ENCODE measurements at places on chromosomes 7 and 10.
A peak's percentile ranks its signal among the peaks of the same experiment; 100 is the strongest.

DNA sequence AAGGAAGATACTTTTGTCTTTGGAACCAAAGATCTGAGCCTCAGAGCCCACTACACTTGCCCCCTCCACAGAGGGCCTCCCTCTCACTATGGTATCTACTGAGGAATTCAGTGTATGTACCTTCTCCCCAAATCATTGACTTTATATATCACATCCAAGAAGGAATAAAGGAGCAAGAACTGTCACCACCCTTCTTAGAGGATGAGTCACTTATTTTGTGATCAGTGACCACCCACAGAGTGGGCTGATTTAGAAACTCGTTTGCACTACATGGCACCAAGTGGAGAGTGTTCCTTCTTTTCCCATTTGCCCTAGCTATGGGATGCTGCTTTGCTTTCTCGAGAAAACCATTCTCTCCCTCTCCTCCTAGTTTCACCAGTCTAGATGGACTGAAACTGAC lies 5.7 kb downstream of the TMEM243 start:
- DNase-seq = peak; percentile 63

- no peak for DNase-seq
Observed at GRCh38 chr7:67341153-67341768, 344.6 kb downstream of the TYW1 start.

GRCh38 chr7:69272101-69272500 lies 326.2 kb upstream of the AUTS2 start:
- no peak for DNase-seq

DNA sequence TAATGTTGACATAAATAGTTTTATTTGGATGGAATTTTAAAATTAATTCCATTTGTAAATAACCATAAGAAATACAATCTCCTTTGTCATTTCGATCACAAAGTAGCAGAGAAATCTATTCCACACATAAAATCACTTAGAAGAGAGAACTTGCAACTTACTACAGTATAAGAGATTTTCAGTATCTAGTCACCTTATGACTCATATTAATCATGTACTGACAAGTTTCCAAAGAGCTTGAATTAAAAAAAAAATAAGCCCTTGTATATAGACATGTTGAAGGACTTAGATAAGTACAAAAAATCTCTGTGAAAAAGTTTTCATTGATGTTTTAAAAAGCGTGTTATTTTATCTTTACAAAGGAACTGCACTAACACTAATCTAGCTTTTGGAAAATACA lies 207.1 kb upstream of the ETV1 start:
- peak; percentile 2 for DNase-seq

- peak; percentile 75 for DNase-seq
Observed at GRCh38 chr10:50577681-50578350, 45.9 kb downstream of the SGMS1 start.

DNA sequence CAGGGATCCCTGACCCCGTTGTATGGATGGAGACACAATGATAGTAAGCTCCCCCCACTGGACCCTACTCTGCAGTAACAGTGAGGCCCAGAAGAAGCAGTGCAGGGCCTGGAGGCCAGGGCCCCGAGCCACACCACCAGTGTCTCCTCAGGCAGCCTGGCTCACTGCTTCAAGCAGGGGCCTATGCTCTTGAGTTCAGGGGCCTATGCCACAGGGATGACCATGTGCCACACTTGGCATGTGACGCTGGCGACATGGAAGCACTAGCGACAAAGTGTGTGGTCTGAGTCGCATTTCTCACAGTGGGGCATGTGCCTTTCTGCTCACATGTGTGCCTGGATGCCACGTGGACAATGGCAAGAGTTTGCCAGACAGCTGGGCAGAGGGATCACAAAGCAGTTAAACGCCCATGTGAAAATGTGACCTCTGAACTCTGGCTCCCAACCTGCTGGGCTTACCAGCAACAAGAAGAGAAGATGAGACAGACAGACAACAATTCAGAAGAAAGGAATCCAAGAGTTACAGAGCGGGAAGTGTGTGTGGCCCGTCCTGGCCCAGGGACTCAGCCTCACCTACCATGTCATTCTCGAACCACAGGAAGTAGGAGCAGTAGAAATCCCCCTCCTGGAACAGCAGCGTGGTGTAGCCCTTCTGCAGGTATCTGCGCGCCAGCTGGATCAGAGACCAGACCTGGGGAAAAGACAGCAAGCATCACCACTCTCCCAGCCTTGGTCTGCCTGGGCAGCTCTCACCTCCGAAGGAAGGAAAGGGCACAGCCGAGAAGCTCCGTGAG lies 4.7 kb upstream of the PYROXD2 start:
- no peak for DNase-seq

- peak; percentile 73 for DNase-seq
Observed at GRCh38 chr10:67612577-67613537, 83.1 kb downstream of the CTNNA3 start.

DNA sequence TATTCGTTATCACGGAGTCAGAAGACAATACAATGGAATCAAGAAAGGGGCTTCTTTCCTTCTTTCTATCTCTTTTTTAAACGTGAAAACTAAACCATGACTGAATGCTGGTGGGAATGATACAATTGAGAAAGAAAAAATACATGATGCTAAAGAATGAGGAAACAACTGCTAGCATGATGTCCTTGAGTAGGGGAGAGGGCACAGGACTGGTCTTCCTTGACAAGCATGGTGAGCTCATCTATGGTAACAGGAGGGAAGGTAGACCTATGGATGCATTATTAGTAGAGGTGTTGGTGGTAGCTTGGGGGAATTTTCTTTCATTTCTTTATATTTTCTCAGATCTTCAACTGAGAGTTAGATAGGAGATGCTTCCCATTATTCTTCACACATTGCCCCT lies 88.9 kb upstream of the COL1A2 start:
- DNase-seq = no peak

DNA sequence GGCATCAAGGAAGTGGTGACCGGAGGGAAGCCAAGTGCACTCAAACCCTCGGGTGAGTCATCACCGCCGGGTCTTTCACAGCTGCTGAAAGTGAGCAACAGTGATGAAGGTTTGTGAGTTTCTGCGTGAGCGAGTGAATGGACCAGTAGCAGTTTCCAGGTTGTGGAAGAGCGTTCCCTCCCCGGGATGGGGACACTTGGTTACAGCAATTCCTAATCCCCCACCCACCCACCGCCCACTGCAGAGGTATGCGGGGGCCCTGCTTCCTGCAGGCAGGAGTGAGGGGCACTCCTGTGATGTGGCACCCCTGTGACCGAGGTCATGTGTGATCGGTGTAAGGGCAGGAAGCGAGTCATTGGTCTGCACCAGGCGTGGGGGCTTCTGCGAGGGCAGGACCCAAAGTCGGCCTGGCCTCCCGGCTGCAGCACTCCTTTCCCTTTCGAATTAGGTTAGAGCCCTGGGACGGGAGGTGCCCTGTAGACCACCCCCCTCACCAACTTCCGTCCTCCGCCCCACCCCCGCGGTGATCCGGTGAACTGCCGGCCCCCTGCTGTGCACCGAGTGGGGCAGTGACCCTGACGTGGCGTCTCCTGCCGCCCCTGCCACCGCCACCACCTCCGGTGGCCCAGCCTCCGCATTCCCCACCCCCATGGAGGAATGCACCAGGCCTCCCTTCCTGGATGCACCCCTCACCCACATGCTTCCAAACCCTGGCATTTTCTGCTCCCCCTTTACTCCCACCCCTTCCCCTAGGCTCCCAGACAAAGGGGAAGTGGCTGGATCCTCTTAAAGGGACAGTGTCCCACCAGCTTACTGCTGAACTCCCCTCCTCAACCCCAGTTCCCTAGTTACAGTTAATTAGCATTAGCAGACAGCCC lies 10.9 kb downstream of the LIMK1 start:
- peak; percentile 95 for DNase-seq

DNA sequence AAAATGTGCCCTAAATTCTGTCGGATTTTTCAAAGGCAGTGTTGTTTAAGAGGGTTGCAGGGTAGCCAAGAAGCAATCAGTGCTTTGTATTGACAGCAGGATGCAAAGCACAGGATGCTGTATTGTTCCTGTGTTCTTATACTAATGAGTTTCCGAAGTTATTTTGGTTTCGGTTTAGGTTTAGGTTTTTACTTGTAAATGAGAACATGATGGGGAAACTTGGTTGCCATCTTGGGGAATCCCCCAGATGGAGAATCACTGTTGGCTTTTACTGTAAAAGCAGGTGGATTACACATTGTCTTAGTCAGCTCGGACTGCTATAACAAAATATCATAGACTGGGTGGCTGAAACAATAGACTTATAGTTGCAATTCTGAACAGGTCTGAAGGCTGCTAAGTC lies 72.1 kb downstream of the INHBA start:
- peak; percentile 16 for DNase-seq
